ENCODE measurements at places on chromosomes 5 and 9.

GRCh38 chr9:91421128-91421765, 2.4 kb downstream of the NFIL3 start:
- no peak for DNase-seq

GRCh38 chr9:95316794-95317118, 753 bp downstream of the FANCC start:
- DNase-seq: peak; percentile 47

GRCh38 chr5:137192293-137192743, 306.8 kb downstream of the SPOCK1 start:
- no peak for DNase-seq

GRCh38 chr5:3201941-3202340, 393.7 kb upstream of the IRX1 start:
- DNase-seq: no peak

DNA sequence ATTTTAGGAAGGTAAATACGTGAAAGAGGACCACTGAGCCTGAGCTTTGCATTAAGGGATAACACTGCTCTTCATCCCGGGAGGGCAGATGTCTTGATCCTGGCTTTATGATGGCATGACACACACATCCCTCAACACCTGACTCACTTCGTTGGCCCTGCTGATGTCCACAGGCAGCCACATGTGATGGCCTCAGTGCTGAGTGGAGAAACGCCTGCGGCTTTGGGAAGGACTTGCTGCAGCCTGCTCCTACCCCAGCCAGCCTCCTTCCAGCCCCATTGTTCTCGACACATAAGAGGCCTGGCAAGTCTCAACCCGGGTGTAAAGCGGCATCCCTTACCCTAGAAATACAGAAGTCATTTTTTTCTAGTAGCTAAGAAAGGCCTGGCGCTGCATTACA, 169.0 kb downstream of the SYK start:
- DNase-seq: no peak
